ENCODE measurements at places on chromosomes 5 and 9.

GRCh38 chr5:147966829-147967228, 60.5 kb upstream of the C5orf46 start:
- no peak for DNase-seq

DNA sequence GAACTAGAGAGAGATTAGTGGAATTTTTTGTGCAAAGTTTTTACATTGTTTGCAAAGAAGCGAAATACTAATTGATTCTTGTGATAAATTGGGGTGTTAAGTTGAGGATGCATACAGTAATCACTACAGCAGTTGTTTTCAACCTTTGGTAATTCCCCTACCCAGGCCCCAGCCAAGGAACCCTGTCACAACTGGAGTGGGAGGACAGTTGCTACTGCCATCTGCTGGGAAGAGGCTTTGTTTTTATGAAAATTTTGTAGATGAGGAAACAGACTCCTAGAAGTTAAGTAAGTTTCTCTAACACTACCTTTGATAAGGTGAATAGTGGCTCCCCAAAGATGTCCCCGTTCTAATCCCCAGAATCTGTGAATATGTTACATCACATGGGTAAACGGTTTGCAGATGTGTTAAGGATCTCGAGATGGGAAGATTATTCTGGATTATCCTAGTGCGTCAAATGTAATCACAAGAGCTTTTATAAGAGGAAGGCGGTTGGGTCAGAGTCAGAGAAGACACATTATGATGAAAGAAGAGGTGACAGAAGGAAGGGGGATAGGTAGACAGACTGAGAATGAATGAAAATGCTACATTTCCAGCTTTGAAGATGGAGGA, 34.0 kb upstream of the PPP1R2B start:
- no peak for DNase-seq

- DNase-seq, result no peak
Observed at GRCh38 chr9:105447386-105447813, 434 bp upstream of the FSD1L start.

- DNase-seq, result no peak
Observed at GRCh38 chr9:5939530-5939929, 48.8 kb downstream of the MLANA start.

GRCh38 chr9:31612336-31613030, 772.0 kb upstream of the ACO1 start:
- no peak for DNase-seq

DNA sequence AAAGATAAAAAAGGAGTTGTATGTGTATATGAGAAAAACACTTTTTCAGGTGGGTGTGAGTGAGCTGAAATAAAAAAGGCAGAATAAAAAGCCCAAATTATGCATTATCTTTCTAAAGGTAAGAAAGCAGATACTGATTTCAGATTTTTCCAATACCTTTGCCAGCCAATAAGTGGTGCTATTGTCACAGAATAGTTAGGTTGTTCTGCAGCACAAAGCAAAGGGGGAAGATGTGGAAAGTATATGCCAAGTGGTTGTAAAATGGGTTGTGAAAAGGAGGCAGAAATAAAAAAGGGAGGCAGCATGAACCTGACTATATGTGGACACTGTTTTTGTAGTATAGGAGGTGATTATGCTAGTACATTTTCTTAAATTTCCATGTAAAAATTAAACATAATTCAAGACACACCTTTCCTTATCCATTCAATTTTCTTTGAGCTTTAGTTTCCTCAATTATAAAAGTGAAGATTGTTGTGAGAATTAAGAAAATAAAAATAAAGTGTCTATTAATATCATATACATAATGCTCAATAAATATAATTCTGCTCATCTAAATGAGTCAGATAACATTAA, 106.7 kb downstream of the SMIM15 start:
- DNase-seq, result no peak

- DNase-seq, result peak; percentile 78
Observed at GRCh38 chr5:134436523-134437339, 25.1 kb upstream of the CDKN2AIPNL start.

DNA sequence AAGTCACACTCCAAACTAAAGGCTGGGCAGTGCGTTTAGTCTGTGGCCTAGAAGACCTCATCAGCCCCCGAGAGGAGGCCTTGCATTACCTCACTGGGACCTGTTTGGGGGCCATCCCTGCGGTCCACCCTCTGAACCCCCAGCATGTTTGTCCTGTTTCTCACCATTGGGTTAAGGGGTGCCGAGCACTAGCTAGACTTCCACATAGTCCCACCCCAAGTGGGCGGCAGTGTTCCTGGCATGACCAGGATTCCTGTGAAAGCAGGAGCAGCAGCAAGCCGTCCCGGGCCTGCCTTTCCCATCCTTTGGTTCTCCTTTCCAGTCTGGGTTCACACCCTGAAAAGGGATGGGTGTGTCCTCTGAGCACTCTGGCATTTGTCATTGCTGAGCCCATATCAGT, 26.6 kb upstream of the SAP30L start:
- no peak for DNase-seq

GRCh38 chr5:160905285-160905684, 53.3 kb upstream of the ATP10B start:
- no peak for DNase-seq

DNA sequence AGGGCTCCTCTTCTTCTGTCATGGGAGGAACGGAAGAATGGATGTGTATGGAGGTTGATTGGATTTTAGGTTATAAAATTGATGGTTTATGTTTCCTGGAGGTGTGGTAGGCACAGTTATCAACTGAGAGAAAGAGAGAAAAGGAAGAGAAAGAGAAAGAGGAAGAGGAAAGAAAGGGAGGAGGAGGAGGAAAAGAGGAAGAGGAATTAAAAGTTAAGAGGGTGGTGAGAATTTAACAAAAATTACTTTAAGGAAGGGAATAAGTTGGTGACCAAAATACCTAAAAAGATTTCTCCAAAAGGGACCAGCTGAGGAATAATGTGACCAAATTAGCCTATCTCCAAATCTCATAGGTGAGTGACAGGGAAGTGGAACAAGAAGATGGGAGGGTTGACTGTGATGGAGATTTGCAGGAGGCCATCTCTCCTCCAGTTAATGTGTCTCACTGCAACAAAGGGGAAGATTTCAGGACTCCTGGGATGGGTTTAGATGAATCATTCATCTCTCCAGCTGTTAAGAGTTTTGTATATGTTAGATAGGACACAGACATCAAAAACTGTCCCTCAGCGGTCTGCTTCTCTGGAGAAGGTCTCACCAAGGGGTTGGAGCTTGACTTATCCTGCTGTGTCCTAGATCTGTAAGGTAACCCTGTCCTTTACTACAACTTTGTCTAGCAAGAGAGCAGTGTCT, 76.0 kb upstream of the TMC1 start:
- DNase-seq, result no peak

DNA sequence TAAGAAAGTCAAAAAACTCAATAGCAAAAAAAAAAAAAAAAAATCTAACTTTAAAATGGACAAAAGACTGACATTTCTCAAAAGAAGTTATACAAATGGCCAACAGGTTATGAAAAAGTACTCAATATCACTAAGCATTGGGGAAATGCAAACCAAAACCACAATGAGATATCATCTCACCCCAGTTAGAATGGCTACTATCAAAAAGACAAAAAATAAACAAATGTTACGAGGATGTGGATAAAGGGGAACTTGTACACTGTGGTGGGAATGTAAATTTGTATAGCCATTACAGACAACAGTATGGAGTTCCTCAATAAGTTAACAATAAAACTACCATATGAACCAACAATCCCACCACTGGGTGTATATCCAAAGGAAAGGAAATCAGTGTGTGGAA, 37.2 kb downstream of the ENC1 start:
- DNase-seq, result no peak

GRCh38 chr9:109934857-109935215, 154.8 kb downstream of the PALM2AKAP2 start:
- DNase-seq, result no peak

DNA sequence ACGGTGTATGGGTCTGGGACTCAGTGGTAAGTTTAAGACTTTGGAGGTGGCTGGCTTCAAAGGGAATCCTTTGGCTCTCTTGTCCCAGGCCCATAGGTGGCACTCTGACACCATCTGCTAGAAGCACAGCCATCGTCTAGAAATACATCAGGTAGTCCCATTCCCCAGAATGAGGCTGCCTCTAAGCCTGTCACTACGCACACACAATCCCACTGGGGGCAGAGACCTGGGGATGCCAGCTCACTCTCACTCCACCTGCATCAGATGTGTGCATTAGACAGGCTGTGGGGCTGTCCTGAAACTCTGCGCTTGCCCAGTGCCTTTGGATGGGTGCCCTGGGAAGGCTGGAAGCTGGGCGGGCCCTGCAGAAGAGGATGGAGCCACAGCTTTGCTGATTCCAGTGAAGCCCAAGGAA, 127.5 kb upstream of the PANK3 start:
- DNase-seq, result no peak

- DNase-seq, result no peak
Observed at GRCh38 chr9:17631396-17631795, 52.5 kb downstream of the SH3GL2 start.

DNA sequence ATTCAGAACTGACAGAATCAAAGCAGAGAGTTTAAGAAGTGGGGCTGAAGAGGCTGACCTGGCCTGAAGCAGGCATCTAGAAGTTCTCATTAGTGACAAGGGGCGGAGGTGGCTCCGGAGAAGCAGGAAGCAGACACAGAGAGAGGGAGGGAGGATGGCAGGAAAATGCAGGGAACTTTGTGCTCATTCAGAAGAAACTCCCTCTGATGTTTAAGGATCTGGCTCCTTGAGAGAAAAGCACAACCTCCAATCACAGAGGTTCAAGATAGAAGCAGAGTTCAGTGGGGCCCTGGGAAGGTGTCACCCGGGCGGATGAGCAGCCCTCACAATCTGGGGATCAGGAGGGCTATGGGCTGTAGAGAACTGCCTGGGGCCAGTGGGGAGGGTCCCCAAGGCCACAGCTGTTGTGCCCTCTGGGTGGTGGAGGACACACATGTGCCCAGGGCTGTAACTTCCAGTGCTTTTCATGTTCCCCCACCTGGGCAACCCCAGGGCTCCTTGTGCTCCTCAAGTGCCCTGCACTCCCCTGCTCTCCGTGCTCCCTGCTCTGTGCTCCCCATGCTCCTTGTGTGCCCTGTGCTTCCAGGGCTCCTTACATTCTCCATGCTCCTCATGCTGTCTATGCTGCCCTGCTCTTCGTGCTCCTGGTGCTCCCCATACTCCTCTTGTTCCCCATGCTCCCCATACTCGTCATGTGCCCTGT, 51.4 kb downstream of the TRIP13 start:
- no peak for DNase-seq

GRCh38 chr5:68468322-68468721, 252.8 kb downstream of the PIK3R1 start:
- no peak for DNase-seq

DNA sequence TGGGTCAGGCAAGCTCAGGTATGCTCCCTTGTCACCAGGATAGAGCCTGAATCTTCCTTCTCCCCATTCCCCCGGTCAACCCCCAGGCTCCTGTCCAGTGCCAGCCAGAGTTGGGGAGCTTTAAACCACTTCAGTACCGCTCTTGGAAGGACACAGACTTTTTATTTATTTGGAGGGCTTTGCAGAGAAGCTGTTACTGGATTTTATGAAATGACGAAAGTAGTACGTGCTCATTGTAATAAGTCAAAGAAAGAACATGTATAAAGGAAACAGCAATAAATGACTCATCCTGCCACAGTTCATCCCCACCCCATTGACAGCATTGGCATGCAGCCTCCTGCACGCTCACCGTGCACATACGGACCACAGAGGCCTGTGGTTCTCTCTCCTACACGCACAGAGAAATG, 230.3 kb downstream of the AUH start:
- DNase-seq, result peak; percentile 56

DNA sequence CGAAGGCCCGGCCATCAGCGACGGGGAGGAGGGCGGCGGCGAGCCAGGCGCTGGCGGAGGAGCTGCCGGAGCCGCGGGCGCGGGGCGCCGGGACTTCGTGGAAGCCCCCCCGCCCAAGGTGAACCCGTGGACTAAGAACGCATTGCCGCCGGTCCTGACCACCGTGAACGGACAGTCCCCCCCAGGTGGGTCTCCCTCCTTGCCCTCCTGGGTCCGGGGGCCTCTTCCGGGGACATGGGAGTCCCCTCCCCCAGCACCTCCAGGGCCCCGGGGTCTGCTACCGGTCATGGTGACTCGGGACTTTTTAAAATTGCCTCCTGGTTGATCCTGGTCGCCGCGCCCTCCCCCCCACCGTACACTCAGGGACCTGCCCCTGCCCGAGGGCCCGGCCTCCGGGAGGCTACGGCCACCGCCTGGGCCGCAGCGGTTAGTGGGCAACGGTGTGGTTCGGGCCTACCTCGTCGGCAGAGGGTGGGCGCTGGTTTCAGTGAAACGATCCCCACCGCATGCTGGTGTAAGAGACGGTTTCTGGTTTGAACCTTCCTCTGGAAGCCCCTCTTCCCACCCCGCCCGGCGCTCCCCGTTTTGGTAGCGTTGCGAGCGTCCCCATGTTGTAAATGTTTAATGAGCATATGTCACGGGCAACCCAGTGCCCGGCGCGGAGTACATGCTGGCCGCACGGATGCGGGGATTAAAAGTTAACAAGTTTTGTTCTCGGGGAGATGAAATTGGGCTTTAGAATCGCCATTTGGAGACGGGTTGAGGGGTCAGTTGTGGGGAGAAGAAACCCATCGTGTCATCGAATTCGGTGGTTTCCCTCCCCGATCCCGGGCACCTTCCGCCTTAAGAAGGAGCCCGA, 1.1 kb downstream of the LARP1 start:
- DNase-seq, result peak; percentile 51

DNA sequence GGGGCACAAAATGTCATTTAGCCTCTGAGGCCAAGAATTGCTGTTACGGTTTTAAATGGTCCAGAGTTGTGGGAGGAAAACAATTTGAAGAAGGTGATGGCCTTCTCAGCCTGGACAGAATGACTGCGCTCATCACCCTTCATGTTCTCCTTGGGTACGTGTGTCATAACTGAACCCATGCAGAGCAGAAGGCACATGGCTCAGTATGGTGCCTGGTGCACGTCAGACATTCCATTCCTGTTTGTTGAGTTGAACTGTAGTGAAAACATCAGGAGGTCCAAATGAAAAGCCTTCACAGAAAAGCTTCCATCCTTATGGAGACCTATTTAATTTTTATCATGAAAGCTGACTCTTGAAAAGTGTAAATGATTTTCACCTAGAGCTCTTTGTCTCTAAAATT, 133.2 kb downstream of the CFAP90 start:
- DNase-seq, result no peak

DNA sequence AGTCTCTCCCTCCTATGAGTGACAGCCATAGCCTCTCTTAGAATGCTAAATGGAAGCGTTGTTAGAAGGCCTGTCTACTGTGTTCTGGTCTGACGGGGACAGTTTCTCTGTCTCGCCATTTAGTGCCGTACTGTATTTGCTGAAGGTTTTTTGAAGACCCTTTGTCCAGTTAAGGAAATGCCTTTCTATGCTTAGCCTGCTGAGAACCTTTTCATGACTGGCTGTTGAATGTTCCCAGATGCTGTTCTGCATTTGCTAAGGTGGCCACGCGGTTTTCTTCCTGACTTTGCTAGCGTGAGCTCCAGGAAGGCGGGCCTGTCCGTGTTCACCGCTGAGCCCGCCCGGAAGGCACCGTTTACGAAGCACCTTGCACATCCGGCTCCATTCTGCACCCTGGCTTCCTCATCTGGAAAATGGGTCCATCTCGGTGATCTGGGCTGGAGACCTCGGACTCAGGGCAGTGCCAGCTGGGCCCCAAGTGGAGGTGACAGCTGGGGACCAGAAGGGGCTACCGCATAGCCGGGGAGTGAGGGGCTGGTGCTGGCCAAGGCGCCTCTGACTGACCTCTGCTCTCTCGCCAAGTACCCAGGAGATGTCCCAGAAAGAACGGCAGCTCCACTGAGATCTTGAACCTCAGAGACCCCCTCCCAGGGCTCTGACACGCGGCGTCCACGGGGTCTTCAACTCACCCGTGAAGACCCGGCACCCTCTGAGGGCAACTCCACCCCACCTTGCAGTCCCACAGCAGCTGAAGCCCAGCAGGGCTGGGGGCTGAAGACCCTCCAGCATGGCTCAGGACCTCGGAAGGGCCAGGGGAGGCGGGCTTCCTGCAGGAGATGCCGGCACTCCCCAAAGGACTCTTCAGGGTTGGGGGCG, 52.5 kb upstream of the NKD2 start:
- peak; percentile 62 for DNase-seq
